ENCODE measurements at places on chromosomes 12 and 14.

- DNase-seq: no peak
These were observed 28.9 kb upstream of the GARIN6 start for GRCh38 chr12:99618657-99619056.

- no peak for DNase-seq
These were observed 1.3 kb downstream of the STRAP start for GRCh38 chr12:15883536-15883935.

GRCh38 chr14:72792051-72792788, 101.7 kb downstream of the DPF3 start:
- no peak for DNase-seq

DNA sequence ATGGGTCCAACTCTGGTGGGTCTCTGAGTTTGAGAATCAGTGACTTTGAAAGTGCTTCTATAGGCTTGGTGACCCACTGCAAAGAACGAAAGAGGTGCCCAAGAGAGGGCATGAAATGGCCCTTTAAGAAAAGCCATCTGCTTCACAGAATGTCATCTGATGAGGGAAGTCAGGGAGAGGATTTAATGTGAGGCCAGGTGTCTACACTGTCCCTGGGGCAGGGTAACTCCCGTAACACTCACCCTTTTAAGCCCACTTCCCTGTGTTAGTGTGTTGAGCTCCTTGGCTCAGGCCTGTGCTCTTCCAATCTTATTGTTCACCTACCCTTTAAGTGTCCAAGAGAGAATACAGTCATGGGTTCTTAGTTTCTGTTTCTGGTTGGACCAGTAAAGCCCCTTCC, 16.4 kb upstream of the SRSF5 start:
- no peak for DNase-seq

- peak; percentile 61 for DNase-seq
These were observed 9.4 kb upstream of the KRT74 start for GRCh38 chr12:52582971-52583456.

- no peak for DNase-seq
These were observed 469.4 kb downstream of the FOXG1 start for GRCh38 chr14:29235991-29236390.
